ENCODE measurements at places on chromosomes 1 and 21. TPM values are rescaled to one million over a fixed set of nuclear protein-coding genes. Genes with fewer than 3 reads are reported as not detected.

LRRC38 gene
- not detected for total RNA-seq

NBPF6 gene
- not detected for total RNA-seq

KRTAP13-2 gene
- total RNA-seq = not detected

CTSK gene
- total RNA-seq = 6.1 TPM

TFAP2E gene
- total RNA-seq = 0.31 TPM

DNASE2B gene
- not detected for total RNA-seq

KIF26B gene
- 1.9 TPM for total RNA-seq

MAB21L3 gene
- total RNA-seq = 0.07 TPM

LDLRAD2 gene
- total RNA-seq = 0.03 TPM

LCE1B gene
- total RNA-seq = 0.42 TPM

PGLYRP3 gene
- not detected for total RNA-seq

GUCA2B gene
- total RNA-seq = not detected

METTL18 gene
- 7.0 TPM for total RNA-seq

S100A14 gene
- total RNA-seq = 1,223 TPM

LYST gene
- 18.8 TPM for total RNA-seq

ANKRD34A gene
- 1.0 TPM for total RNA-seq
